ENCODE measurements at places on chromosomes 2 and 18.

- DNase-seq: peak; percentile 73
Observed at GRCh38 chr2:121080013-121080772, 204.8 kb downstream of the TFCP2L1 start.

- no peak for DNase-seq
Observed at GRCh38 chr18:28174181-28174905, 2.6 kb downstream of the CDH2 start.

DNA sequence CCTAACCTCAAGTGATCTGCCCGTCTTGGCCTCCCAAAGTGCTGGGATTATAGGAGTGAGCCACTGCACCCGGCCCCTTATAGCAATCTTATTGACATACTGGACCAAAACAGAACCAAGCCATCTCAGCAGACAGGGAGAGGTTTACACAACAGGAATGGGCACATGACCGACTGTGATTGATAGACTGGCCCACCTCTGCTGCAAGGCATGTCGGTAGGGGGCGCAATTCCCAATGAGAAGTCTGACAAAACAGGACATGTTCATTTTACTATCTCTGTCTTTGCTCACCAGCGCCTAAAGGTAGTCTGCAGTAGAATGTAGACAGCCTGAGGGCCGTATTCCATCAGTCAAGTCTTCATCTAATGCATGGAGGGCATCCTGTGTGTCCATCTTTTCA lies 2.0 kb downstream of the LYPD6B start:
- DNase-seq: peak; percentile 60

- DNase-seq: peak; percentile 90
Observed at GRCh38 chr2:205885492-205886099, 200.4 kb downstream of the INO80D start.

DNA sequence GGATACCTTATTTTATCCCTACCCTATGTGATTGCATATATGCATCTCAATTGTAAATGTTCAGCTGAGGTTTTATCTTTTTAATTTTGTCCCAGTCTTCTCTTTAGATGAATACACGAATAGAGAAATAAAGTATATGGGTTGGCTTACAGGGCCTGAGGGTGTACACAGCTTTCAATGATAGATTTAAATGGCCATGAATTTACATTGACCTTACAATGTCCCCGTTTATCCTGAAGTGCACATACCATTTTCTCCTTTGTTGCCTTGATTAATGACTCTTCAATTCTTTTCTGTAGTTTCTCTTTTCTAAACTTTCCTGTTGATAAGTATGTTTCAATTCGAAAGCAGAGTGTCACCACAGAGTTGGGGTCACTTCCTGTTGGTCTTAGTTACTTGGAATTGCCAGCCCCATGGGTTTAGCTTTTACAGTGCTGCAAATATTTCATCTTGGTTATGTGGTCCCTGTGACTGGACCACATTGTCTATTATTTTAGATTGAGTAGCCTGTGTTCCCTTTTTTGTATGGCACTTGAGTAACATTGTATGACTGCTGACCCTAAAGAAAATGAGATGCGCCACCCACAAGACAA lies 1616.3 kb upstream of the ACVR2A start:
- DNase-seq: no peak

GRCh38 chr2:101362316-101362715 lies 25.0 kb downstream of the CREG2 start:
- DNase-seq: no peak

GRCh38 chr2:150788426-150789140 lies 301.1 kb upstream of the RND3 start:
- DNase-seq: no peak

GRCh38 chr2:241924909-241925250 lies 55.4 kb downstream of the RTP5 start:
- DNase-seq: no peak

GRCh38 chr18:48872234-48873145 lies 78.3 kb downstream of the SMAD7 start:
- no peak for DNase-seq

GRCh38 chr18:36217348-36217747 lies 30.1 kb downstream of the MOCOS start:
- no peak for DNase-seq

DNA sequence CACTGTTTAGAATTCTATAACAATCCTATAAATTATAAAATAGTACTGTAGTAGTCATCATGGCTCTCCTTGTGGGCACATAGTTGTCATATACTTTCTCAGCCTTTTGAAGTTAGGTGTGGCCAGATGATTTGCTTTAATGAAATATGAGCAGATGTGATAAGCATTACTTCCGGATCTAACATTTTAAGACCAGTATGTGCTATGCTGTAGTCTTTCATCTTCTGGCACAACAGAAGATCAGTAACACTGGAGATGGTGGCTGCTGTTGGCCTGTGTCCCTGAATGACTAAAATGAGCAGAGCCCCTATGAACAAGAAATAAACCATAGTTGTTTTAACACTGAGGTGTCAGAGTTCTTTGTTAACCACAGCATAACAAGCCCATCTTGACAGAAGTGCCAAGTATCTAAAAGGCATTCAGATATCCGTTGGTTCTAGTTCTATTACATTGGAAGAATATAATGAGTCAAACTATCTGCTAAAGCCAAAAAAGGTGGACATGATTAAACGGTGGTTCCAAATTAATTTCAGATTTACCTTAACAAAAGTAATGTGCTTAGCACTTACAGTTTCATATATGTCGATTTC lies 6.3 kb downstream of the MEX3C start:
- DNase-seq: no peak

DNA sequence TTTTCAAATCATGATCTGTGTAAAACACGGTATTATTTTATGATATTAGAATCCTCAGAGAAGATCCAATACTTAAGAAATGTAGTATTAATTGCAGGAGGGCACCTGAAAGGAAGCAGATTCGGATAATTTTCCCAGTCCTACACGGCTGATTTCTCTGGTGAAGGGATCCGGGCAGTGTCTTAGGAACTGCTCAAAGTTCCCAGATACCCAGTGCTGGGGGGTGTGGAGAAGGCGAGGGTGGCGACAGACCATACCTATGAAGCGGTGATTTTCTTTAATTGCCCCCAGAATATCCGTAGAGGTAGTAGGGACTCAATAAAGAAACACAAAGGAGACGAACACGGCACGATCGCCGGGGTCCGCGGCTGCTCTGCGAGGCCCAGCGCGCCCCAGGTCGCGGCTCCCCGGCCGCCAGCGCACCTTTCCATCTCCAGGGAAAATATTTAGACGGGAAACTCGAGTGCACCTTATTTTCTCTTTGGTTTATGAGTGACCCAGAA lies 1.4 kb upstream of the SOX11 start:
- DNase-seq: no peak

DNA sequence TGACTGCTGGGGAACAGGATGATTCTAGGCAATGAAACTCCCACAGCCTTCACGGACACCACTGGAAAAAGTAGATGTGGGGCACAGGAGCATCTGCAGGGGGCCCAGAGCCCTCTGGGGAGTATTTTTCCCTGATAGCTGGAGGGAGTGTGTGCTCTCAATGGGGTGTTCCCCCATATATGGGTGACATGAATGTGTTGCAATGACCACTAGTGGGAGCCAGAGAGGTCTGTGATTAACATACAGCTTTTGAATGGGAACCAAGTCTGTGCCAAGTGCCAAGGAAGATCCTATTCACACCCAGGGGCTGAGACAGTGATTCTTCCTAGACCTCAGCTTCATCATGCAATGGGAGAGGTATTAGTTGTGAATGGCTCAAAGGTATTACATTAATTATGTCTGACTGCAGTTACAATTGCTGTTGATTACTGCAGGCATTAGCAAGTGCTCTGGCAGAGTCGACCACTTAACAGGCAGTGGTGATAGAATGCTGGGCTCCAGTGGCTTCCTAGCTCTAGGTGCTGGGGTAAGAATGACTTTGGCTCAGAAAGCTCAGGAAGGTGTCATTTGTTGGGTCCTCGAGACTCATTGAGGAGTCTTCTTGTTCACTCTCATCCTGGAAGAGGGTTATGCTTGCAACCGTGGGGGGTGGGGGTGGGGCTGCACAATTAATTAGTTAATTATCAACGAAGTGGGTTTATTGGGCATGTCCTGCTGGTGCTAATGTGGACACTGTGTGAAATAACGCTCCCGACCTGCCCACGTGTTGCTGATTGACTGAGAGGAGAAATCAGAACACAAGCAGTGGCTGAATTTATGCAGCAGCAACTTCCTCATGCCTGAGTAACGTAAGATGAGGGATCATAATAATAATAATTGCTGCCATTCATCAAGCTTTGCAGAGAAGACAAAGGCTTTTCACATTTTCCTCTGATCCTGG lies 194.1 kb downstream of the CLIP4 start:
- peak; percentile 62 for DNase-seq

- DNase-seq: no peak
Observed at GRCh38 chr18:59469463-59470180, 110.6 kb upstream of the LMAN1 start.

DNA sequence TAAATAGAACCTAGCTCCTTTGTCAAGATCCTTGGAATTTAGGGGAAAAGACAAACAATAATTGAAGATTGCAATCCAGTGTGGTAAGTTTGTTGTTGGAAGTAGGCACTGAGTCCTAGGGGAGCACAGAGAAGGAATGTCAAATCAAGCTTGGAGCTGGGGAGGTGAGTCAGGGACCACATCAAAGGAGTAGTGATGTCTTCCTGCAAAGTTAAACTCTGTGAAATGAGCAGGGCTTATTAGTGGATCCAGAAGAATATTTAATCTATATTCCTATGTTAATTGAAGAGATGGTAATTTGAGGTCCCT lies 41.7 kb upstream of the NABP1 start:
- no peak for DNase-seq

DNA sequence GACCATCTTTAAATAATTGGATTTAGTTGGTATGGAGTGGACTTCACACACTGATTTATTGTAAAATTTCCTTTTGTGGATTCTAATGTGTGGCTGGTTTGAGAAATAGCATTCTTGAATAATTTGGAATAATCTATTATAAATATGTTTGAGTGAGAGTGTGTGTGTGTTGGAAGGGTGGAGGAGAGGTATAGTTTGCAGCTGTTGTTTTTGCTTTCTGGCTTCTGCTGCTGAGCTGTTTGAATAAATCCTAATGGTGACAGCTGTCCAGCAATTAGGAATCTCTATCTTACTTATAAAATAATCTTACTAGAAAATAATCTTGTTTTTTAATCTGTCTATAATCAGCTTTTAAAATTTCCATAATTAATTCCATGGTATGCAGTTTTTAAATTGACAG lies 1283.0 kb upstream of the CDH2 start:
- no peak for DNase-seq

DNA sequence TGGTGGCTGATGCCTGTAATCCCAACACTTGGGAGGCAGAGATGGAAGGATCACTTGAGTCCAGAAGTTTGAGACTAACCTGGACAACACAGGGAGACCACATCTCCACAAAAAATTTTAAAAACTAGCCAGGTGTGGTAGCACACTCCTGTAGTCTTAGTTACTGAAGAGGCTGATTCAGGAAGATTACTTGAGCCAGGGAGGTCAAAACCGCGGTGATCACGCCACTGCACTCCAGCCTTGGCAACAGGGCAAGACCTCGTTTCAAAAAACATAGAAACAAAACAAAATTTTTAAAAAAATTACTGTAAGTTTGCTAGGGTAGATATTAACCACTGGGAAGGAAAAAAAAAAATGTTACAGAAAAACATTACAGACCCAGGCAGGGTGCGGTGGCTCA lies 5.8 kb downstream of the ATL2 start:
- DNase-seq: no peak

- no peak for DNase-seq
Observed at GRCh38 chr18:78296166-78296565, 683.5 kb upstream of the SALL3 start.

DNA sequence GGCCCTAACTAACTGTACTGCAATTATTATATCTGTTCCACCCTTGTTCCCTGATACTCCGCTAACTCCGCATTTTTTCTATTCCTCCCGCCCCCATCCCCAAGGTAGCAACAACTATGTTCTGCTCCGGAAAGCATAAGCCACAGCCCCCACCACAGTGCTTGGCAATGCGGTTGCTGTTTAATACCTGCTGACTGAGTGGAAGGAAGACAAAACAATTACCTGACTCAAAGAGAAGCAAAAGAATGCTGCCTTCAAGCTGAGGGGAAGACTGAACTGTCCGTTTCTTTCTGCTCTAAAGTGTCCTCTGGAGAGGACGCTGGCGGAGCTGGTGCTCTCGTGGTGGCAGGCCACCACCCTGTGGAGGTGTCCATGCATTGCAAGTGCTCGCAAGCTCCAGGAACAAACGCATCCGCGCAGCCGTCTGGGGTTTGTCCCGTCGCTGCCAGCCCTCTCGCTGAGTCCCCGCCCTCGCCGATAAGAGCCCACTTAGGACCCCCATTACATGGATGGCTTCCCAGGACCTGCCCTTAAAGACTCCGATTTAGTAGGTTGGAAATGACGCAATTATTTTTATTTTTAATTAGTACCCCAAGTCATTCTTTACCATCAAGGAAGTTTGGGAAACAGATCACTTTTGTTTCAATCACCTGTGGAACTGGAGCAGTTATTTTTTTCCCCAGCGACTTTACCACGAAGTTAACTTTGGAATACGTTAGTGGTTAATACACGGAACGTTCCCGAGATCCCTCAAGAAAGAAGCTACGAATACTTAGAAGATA lies 1.6 kb upstream of the MYL12A start:
- DNase-seq: peak; percentile 64

GRCh38 chr18:22567794-22568193 lies 150.1 kb upstream of the CTAGE1 start:
- no peak for DNase-seq

- DNase-seq: peak; percentile 6
Observed at GRCh38 chr18:50429207-50429948, 54.5 kb downstream of the SKA1 start.

GRCh38 chr2:3661149-3661660 lies 3.2 kb downstream of the ALLC start:
- DNase-seq: no peak

DNA sequence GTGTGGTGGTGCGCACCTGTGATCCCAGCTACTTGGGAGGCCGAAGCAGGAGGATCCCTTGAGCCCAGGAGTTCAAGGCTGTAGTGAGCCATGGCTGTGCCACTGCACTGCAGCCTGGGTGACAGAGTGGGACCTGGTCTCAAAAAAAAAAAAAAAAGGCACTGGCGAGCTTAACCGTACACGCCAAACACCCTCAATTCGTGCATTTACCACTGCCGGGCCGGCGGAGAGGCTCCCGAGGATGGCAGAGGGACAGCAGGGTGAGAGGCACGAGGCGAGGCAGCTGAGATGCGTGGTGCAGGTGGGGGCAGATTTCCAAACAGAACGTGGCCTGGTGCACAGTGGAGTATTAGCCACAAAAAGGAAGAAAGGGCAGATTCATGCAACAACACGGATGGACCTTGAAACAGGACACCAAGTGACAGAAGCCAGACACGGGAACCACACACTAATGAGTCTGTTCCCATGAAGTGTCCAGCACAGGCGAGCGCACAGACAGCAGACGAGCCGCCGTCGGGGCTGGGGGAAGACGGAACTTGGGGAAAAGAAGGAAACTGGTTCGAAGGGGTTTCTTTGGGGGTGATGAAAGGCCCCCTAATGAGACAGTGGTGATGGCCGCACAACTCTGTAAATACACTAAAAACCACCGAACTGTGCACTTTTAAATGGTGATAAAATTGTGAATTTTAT lies 27.4 kb downstream of the SLC66A2 start:
- no peak for DNase-seq

- no peak for DNase-seq
Observed at GRCh38 chr18:48413342-48413741, 4.2 kb upstream of the ZBTB7C start.

All from HEK293T (cell line).